ENCODE measurements at places on chromosomes 6 and 20. TPM values are rescaled to one million over a fixed set of nuclear protein-coding genes. Genes with fewer than 3 reads are reported as not detected.

The MICA gene
- total RNA-seq, result 37.7 TPM

The TBXT gene
- not detected for total RNA-seq

The MYT1 gene
- under 0.01 TPM for total RNA-seq

The LYRM4 gene
- total RNA-seq, result 18.8 TPM

The TMEM217 gene
- 1.8 TPM for total RNA-seq

The PROKR2 gene
- total RNA-seq, result not detected

The HS3ST5 gene
- not detected for total RNA-seq

The ULBP3 gene
- total RNA-seq, result 28.4 TPM

The CCN2 gene
- total RNA-seq, result 39.7 TPM

The CRISP3 gene
- total RNA-seq, result not detected

The TINAG gene
- total RNA-seq, result not detected

The CCN5 gene
- 25.3 TPM for total RNA-seq

The MOG gene
- total RNA-seq, result not detected

The KCNG1 gene
- 15.2 TPM for total RNA-seq

The TNFRSF21 gene
- 10.5 TPM for total RNA-seq

The UCKL1 gene
- total RNA-seq, result 22.7 TPM

The HLA-DQB1 gene
- total RNA-seq, result not detected

The PET117 gene
- total RNA-seq, result 12.9 TPM

The CASS4 gene
- 12.4 TPM for total RNA-seq

The PRELID3B gene
- 70.0 TPM for total RNA-seq

The GTSF1L gene
- not detected for total RNA-seq

The TRIM10 gene
- total RNA-seq, result not detected

The APOM gene
- 1.3 TPM for total RNA-seq

The CLPSL1 gene
- not detected for total RNA-seq

The JPH2 gene
- 0.50 TPM for total RNA-seq

The MCM3 gene
- total RNA-seq, result 16.5 TPM

The DBNDD2 gene
- total RNA-seq, result 2.6 TPM

The MUC21 gene
- not detected for total RNA-seq

The INSM1 gene
- not detected for total RNA-seq

The NINL gene
- total RNA-seq, result 16.3 TPM

The KCTD20 gene
- total RNA-seq, result 42.8 TPM

The CD83 gene
- 4.5 TPM for total RNA-seq

The FAXC gene
- 0.66 TPM for total RNA-seq

The COL21A1 gene
- total RNA-seq, result 4.6 TPM

The VSTM2L gene
- 5.3 TPM for total RNA-seq

The PCK1 gene
- total RNA-seq, result not detected

The PLEKHG1 gene
- total RNA-seq, result 6.3 TPM

The PRRT1 gene
- 0.44 TPM for total RNA-seq

The PTPRK gene
- 75.4 TPM for total RNA-seq

The WFDC10B gene
- total RNA-seq, result not detected

All from smooth muscle cell of trachea (primary cell).